ENCODE measurements at places on chromosomes 1 and 21. TPM values are rescaled to one million over a fixed set of nuclear protein-coding genes. Genes with fewer than 3 reads are reported as not detected.

OR2L2 gene
- total RNA-seq, result not detected

SIPA1L2 gene
- 11.0 TPM for total RNA-seq

LCE6A gene
- not detected for total RNA-seq

RGS8 gene
- not detected for total RNA-seq

- DNase-seq, result no peak
Measured at GRCh38 chr1:113340038-113340437, 50.3 kb upstream of the MAGI3 start.

GRCh38 chr1:67544921-67545320, 114.7 kb upstream of the SERBP1 start:
- no peak for DNase-seq

DNA sequence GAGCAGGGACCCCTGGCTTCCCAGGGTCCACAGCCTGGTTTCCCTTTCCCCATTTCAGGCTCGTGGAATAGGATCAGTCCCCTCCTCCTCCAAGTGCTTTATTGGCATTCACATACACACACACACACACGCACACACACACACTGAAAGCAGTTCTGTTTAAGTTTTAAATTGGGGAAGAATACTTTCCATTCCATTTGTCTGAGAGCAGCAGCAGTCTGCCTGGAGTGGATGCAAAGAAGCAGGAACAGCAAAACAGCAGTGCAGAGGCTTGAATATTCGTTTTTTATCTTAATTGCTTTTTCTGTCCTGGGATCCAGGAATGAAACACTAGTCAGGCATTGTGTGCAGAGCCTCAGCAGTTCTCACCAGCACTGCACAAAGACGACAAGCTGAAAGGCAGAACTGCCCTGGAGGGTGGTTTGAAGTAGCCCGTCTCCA, 7.1 kb downstream of the CYB561D1 start:
- DNase-seq, result no peak

DNA sequence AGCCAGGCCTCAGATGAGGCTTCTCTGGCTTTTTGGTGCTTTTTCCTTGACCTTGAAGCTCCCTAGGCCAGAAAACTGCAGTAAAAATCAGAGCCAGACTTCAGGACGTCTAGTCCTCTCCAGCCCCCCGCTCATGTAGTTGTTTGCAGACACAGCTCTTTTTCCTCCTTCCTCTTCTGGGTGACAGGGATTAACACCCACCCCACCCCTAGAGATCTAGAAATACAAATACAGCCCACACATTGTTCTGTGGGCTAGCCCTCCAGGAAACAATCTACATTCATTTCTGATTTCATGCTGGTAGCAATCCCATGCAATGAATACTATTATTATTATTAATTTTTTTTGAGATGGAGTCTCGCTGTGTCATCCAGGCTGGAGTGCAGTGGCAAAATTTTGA, 9.9 kb upstream of the CLSTN1 start:
- no peak for DNase-seq

DNA sequence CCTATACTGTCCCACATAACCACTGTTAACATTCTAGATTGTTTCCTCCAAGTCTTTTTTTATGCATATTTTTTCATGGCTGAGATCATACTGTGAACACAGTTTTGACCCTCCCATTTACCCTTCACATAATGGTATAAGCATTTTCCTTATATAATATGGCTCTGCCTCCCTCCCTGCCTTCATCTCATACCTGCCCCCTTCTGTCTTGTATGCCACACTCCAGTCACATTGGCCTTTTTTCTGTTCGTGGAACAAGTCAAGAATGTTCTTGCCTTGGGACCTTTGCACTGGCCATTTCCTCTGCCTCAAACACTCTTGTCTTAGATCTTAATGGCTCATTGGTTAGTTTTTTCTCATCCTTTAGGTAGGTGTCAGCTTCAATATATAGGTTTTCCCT, 24.3 kb upstream of the ELAVL4 start:
- no peak for DNase-seq

- DNase-seq, result no peak
Measured at GRCh38 chr1:110230381-110231199, 20.5 kb downstream of the KCNC4 start.

DNA sequence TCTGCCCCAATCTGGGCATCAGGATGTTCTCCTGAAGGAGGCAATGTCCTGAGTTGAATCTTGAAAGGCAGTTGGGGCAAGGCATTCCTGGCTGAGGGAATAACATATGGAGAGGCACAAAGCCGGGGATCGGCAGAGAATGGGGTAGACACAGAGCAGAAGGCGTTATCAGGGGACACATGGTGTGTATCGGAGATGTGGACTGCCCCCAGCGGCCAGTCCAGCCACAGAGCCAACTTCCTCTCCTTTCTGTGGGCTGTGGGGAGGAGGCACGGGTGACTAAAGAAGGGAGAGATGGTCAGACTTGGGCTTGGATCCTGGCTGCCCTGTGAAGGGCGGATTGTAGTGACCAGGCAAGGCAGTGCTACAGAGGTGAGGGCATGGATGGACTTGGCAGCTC, 32.1 kb downstream of the FOXD2 start:
- DNase-seq, result no peak

DNA sequence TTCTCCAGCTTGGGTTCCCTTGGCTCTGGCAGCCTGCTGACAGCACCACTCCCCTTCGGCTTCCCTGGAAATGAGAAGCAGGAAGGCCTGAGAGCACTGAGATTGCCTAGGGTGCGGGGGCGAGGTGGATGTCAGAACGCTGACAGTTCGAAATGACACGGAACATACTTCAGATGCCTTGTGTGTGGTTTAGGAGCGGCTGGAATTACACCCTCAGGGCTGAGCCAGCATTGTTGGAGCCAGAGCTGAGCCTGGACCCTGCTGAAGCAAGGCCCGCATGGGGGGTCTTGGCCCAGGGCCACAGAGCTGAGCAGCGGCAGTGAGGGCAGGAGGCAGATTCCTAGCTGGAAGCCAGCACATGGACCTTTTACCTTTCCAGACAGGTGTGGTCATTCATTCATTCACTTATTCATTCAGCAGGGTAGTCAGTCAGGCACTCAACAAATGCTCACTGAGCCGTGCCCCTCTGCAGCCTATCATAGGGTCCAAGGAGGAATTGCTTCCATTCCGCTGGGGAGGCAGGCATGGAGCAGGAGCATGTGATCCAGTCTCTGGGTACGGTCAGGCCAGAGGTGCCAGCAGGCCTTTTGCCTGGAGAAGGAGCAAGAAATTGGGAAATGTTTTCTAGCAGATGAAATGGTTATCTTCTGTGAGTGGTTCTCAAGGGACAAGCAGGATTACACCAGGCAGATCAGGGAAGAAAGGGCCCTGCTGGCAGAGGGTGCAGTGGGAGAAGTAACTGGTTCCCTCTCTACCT, 6.6 kb upstream of the FOXE3 start:
- no peak for DNase-seq

- DNase-seq, result peak; percentile 75
Measured at GRCh38 chr1:248873993-248874533, 15.2 kb upstream of the ZNF692 start.

DNA sequence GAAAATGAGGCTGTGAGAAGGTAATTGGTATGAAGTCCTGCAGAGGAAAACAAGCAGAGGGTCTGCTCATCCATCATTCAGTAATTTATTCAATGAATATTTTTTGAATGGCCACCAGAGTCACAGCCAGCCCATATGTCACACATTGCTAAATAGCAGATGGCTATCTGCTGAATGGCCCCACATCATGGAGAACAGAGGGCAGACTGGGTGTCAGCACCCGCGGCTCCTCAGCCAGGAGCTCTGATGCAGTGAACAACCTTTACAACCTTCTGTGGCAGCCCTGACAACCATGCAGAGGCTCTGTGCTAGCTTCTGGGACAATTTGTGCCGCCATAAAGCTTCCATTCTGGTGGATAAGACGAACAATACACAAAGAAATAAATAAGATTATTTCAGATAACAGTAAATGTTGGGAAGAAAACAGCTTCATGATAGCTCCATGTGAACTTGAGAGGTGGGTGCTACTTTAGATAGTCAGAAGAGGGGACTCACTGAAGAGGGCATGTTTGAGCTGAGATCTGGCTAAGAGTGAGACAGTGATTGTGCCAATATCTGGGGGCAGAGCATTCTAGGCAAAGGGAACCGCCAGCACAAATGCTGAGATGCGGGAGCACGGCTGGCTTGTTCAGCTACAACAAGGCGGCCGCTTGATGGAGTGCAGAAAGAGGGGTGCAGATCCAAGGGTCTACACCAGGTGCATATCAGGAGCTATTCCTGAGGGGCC, 2.8 kb upstream of the C1orf210 start:
- DNase-seq, result no peak

DNA sequence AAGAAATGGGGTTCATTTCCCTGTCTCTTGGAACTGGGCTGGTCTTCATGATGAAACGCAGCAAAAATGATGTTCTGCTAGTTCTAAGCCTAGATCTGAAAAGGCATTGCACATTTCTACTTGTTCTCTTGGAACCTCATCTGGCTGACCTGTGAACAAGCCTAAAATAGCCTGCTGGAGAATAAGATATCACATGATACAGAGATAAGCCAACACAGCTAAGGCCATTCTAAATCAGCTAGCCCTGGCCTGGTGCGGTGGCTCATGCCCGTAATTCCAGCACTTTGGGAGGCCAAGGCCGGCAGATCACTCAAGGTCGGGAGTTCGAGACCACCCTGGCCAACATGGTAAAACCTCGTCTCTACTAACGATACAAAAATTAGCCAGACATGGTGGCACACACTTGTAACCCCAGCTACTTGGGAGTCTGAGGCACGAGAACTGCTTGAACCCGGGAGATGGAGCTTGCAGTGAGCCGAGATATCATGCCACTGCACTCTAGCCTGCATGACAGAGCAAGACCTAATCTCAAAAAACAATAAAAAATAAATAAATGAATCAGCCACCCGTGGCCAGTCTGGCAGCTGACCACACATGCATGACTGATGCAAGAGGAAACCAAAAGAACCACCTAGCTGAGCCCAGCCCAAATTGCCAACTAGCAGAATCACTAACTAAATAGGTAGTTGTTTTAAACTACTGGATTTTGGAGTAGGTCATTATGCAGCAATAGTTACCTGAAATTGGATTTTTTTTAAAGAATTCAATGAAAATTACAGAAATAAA, 18.0 kb downstream of the CD244 start:
- no peak for DNase-seq

DNA sequence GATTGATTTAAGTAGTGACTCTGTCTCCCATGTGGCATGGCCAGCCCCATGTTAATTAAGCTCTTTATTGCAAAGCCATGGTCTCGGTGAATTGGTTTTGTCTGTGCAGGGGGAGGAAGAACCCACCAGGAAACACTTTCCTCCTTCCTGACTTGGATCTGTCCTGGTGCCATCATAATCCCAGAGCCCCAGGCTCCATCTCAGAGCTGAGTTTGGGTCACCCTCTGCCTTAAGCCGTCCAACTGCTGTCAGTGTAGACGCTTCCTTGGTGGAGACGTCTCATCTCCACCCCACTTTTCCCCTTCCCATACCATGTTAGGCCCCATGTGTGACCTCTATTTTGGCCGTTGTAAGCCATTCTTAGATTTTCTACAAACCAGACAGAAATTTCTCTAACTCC, 36.0 kb upstream of the COL6A2 start:
- DNase-seq, result no peak

- no peak for DNase-seq
Measured at GRCh38 chr1:183580281-183580682, 10.0 kb downstream of the NCF2 start.

DNA sequence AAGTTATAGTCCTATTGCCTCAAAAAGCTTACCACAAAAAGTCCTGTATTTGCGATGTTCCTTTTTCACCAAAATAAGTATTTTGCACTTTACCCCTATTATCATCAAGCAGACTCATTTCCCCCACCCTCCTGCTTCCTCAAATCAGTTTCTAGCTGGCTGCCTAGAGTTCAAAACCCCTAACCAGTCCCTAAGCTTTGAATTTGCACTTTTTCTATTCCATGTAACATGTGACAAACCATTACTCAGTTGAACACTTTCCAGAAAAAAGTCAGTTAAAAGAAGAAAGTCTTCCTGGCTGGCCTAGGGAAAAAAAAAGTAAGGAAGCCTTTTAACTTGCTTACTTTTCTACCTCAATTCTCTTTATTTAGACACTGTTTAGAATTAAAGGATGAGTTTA, 8.2 kb downstream of the CEP170 start:
- no peak for DNase-seq

GRCh38 chr1:172352435-172352834, 68.0 kb upstream of the C1orf105 start:
- DNase-seq, result no peak

DNA sequence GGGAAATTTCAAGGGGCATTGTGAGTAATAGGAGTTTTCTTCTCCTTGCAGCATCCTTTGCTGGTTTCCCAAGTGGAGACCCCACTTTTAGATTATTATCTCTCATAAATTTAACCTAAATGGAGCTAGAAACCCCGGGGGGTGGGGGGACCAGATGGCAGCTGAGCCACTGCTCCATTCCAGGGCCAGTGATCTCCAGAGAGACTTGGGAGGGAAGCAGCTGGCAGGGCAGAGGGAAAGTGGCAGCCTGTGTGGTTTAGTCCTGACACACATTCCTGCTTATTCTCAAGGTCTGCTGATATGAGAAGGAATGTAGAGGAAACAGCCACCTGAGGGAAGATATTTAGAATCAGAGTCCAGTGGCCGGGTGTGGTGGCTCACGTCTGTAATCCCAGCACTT, 16.3 kb downstream of the PCP4L1 start:
- DNase-seq, result no peak

DNA sequence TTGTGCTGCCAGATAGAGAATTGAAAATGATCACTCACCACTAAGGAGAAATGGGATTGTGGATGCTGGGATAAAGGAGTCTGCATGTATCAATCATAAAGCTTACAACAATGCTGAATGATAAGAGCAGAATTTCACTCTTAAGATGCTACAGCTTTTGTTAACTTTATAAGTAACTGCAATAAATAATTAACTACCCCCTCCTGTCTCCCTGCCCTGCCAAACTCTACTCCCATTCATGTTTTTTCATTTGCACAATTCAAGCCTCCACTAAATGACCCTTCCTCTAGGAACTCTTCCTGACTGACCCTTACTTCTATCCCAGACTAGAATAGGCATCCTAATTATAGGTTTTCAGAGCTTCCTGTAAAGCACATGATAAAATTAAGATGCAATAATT, 14.9 kb downstream of the MTF1 start:
- no peak for DNase-seq

- DNase-seq, result no peak
Measured at GRCh38 chr1:24881034-24881433, 49.0 kb downstream of the RUNX3 start.

DNA sequence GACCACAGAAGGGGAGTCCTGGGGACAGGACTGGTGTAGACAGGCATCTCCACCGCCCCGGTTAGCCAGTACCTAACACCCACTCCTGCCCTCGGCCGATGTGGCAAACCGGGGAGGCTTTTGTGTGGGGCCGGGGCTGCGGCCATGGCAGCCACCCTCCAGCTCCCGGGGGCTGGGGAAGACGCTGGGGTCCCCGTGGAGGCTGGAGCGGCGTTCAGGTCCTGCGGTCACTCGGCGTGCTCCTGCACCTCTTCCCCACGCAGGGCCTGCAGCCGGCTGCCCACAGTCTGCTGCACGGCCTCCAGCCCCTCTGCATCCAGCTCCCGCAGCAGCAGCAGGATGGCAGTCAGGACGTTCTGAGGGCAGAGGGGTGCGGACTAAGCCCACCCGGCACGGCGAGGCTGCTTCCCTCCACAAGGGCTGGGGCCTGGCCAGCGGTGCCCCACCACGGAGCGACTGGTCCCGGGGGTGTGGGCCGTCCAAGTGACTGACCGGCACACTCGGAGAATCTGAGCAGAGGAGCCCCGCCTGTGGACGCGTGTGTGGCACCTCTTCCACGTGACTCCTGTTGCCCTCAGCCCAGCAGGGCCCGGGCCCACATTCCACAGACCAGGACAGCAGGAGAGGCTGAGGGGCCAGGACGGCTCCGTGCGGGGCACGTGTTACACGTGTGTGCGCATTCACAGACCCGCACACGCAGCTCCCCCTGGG, 9.1 kb downstream of the CFAP410 start:
- no peak for DNase-seq

- DNase-seq, result no peak
Measured at GRCh38 chr1:27348861-27349783, 7.3 kb downstream of the SYTL1 start.

Data from psoas muscle (tissue), 8 donors.